Fibroblast of skin of abdomen (primary cell): ENCODE measurements at places on chromosomes 3 and 15.
A peak's percentile ranks its signal among the peaks of the same experiment; 100 is the strongest.

- DNase-seq: no peak
Observed at GRCh38 chr3:39118079-39118478, 10.6 kb downstream of the TTC21A start.

DNA sequence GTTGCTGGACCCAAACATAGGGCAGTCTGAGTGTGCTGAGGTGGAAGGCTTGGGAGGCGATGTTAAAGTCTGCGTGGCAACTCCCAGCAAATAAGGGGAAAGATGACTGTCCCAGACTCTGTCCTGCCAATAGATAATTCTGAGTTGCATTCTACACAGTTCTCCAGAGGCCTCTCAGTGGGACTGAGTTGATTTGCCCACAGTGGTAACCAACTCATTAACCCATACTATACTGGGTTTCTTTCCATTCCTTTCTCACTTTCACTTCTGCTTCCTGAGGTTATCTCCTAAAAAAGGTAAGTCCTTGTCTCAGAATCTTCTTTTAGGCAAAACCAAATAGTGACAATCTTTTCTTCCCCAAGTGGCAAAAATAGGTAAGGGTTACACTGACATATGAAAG, 549.9 kb upstream of the DPPA4 start:
- DNase-seq: no peak

DNA sequence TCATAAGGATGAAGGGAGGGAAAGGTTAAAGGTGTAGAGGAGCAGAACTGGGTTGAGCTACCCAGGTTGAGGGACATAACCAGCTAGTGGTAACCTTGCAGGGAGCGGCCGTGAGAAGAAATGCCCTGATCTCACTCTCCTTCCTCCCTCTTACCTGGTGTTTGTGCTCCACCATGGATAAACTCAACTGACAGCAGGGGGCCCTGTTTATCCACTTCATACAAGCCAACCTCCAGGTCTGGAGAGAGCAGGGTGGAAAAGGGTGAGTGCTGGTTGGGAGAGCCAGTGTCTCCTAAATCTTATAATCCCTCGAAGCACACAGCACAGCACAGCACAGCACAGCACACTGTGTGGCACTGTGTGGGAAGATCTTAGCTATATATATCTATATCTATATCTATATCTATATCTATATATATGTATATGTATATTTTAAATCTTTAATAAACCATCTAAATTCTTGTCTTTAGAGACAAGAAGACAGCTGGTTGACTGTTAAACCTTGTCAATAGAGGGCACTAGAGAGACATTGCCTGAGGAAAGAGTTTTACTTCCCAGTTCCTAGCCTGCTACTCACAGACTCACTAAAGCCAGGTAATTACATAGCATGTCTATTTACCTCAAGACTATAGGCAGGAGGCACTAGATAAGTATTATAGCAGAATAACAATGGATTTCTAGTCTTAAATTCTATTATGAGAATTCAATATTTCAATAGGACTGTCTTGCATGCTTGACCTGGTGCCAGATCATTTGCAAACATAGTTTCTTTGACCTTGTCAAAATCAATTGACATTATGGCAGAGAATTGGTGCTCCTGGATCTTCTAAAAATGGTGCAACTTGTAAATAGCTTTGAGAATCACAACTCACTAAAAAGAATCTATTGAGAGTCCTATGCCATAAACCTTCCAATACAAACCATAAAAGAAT, 21.7 kb upstream of the FMN1 start:
- DNase-seq: no peak

DNA sequence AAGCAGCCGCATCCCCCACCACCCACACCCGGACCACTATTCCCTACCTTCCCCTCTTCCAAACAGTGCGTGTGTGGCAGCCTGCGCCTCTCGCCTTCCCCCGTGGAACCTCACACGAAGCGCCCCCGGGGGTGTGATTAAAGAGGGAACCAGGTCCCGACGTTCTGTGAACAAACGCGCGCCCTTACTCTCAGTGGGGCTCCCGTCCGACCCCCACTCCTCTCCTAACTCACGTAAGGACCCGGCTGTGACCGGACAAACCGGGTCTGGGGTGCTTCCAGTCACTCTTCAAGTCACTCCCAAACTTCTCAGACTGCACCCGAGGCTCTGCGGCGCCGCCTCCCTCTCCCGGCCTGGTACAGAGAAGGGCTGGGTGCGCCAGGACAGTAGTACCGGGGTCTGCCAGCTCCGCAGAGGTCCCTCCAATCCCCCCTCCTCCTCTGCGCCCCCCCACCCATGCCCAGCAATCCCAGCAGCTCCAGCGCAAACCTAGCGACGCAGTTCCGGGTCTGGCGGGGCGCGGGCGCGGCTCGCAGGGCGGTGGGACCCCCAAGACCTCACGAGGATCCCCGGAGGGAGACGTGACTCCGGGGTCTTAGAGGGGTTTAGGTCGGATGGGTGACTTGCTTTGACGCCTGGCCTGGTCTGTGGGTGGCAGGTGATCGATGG, 574 bp downstream of the DUOXA1 start:
- no peak for DNase-seq

DNA sequence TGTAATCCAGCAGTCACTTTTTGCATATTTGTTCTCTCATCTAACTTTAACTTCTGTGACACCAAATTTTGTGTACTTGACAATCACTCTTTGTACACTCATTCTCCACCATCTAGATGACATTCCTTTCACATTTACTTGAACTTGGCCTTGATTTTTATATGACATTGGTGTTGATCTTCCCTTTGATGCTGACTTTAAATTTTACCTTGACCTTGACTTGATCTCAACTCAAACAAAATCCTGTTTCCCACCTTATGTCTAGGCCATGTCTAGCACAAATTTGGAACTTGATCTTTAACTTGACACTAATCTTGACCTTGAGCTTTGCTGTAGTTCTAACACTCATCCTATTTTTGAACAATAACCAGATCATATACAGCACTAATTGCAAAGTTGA, 33.2 kb downstream of the ROPN1B start:
- DNase-seq: no peak

GRCh38 chr3:28150465-28151206, 90.8 kb upstream of the CMC1 start:
- no peak for DNase-seq

DNA sequence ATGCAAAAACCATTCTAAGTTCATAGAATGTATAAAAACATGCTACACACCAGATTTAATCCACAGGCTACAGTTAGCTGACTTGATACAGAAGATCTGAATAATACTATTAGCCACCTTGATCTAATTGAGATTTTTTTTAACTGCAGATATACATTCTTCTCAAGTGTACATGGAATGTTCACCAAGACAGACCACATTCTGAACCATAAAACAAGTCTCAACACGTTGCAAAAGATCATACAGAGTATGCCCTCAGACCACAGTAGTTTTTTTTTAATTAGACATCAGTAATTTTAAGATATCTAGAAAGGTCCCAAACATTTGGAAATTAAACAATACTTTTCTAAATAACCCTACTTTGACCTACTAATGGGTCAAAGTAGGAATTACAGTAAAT, 83.3 kb downstream of the FGF7 start:
- peak; percentile 39 for DNase-seq

DNA sequence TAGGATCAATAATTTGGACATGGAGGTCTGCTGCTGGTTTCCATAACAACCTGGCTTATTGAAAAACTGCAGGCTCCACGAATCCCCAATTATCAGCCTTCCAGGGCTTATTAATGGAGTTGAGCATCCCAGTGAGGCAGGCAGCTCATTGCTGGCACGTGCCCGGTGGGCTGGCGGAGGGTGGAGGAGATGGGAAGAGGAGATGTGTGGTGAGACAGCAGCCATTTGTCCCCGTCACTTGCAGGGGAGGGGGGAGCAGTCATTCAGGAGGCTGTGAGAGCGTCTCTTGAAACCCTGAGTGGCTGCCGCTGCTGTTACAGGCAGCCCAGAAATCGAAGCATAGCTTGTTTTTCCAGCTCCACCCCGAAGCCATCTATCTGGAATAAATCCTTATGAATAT, 70.6 kb downstream of the GAP43 start:
- DNase-seq: no peak

- no peak for DNase-seq
Observed at GRCh38 chr3:36941658-36942057, 3.2 kb downstream of the TRANK1 start.

DNA sequence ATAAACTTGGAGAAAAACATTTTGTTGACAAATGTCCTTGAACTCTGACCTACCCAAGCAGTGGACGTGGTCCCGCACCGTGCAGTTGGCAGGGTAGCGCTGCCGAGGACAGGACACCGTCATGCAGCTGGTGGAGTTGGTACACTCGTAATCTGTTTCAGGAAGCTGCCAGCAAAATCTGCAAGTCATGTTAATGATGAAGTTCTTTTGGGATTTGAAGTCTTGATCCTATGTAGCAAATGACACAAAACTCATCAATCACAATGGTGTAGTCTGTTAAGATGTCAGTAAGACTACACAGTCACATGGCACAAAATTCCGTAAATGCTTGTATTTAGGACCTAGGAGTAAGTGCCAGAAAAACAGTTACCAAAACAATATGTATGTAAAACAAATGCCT, 5.5 kb downstream of the TM2D3 start:
- peak; percentile 12 for DNase-seq

- no peak for DNase-seq
Observed at GRCh38 chr3:192986379-192986778, 68.7 kb upstream of the MB21D2 start.

- DNase-seq: no peak
Observed at GRCh38 chr3:4503050-4503449, 9.9 kb downstream of the ITPR1 start.

DNA sequence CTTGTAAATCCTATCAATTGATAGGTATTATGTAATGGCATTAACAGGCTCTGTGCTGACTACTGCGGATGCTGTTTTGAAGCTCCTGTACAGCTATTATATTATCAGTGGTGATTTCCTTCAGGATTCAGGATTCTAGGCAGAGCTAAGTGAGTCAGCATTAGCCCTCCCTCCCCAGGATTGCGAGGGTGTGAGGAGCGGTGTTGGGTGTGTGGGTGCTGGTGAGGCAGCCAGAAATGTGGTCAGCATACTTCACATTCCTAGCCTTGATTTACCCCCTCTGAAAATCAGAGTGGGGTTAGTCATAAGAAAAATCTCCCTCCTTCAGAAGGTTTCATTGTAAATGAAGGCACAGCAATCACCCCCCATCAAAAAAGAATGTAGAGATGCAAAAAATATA, 72.5 kb downstream of the SNTN start:
- peak; percentile 97 for DNase-seq

DNA sequence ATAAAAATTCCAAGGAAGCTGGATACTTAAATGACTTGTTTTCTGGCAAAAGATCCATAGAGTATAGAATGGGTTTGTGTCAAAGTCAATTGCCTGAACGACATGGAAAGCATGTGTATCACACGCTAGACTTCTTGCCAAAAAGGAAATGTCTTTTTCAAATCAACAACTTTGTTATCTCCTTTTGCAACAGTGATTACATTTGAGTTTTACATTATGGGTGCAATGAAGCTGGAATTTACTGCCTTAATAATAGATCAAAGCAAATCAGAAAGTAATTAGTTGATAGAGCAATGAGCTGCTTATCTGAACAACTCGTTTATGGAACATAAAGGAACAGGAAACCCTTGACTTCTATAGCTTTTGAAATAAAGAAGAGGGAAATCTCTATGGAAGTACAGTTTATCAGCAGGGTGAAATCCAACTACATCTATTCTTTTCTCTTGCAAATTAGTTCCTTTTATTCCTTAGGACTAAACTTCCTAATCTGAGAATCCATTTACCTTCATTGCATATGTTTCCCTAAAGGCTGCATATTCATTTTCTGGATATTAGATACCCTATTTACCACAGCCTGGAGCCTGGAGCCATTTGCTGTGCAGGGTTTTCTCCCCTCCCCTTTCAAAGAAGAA, 415.1 kb upstream of the NECTIN3 start:
- no peak for DNase-seq

DNA sequence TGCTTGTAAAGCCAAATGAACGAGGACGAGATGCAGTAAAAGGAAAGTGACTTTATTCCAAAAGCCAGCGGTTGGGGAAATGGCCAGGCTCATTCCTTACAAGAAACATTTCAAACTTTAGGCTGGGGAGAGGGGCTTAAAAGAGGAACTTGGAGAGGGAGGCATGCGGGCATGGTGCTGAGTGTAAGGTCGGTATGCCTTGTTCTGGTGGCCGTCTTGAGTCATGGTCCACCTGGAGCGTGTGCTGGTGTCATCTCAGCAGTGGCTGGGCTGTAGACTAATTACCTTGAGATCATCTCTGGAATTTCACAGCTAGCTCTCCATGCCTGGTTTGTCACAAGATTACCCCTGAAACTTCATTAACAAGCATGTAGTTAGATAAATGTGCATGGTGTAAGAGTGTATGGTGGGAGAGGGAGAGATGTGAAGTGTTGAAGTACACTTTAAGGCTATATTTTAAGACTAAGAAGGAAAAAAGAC, 156.4 kb upstream of the PFN2 start:
- no peak for DNase-seq

DNA sequence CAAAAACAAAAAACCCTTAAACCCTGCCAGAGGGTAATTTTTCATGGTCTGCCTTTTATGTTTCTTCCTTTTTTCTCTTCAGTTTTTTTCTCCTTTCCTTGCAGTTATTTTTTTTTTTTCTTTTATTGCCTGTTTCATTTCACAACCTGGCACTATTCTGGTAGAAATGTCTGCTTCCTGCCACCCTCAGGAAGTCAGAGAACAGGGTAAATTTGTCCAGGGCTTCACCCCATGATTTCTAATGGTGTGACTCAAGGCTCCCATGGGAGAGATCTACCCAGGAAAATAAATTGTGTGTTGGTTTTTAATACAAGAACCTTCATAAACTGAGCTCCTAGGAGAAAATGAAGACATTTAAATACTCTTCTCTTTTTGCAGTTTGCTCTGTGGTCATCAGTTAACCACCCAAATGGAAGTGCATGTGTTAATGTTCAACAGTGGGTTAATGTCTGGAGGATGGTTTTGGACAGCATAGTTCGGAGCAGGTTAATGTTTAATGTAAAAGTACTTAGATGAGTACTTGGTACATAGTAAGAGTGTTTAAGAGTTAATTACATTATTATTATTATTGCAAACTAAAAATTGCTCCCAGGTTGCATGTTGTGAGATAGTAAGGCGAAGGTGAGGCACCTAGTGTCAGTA, 45.9 kb downstream of the CGNL1 start:
- DNase-seq: no peak

DNA sequence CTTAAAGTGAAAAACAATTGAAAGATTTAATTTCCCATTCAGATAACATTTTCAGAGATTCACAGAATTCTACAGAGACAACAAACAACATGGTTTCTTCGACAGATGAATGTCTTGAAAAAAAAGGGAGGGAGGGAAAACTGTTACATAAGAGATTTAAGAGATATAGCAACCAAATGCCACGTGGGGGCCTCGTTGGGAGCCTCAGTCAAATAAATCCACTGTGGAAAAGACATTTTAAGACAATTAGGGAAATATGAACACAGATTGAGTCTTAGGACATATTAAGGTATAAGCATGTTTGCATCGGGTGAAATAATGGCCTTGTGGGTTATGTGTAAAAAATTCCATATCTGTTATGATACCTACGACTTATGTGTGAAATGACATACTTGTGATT, 5.0 kb upstream of the PRRT3 start:
- no peak for DNase-seq

GRCh38 chr3:31958701-31959152, 22.3 kb downstream of the OSBPL10 start:
- no peak for DNase-seq

GRCh38 chr3:41158947-41159346, 40.4 kb upstream of the CTNNB1 start:
- no peak for DNase-seq

GRCh38 chr15:55319537-55320237, 665 bp downstream of the PIGB start:
- no peak for DNase-seq

GRCh38 chr3:47578691-47579632, at the start of gene CSPG5:
CSPG5 (minus strand) TSS chr3:47578865; CDS start chr3:47578693, 172 bp downstream.
- DNase-seq: no peak
